ENCODE measurements at places on chromosomes 2 and 18.

- no peak for DNase-seq
Measured at GRCh38 chr2:64329848-64330247, 124.1 kb upstream of the LGALSL start.

- DNase-seq = peak; percentile 88
Measured at GRCh38 chr2:177392373-177393202, at the start of gene AGPS. Gene AGPS, plus strand, starts transcription at chr2:177392773. Its CDS starts 17 bp downstream, at chr2:177392790.

GRCh38 chr18:60247103-60247502 lies 125.5 kb downstream of the MC4R start:
- no peak for DNase-seq

DNA sequence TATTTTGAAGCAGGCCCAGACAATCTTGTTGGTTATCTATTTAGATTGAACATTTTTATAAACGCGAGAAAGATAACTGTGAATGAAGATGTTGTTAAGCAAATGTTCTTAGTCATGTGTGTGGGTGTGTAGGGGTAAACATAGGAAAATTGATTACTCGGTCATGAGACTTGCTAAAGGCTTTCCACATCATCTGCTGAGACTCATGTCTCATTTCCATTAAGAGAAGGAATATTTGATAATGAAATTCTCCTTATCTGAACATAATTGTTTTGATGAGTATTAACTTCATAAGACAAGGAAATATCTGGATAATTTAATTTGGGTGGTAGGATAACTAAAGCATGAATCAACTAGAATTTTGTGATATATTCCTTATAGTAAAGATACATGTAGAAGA lies 19.7 kb downstream of the CCDC102B start:
- DNase-seq = no peak
